Effector memory CD4-positive, alpha-beta T cell (primary cell): ENCODE measurements at places on chromosomes 1 and 21.

DNA sequence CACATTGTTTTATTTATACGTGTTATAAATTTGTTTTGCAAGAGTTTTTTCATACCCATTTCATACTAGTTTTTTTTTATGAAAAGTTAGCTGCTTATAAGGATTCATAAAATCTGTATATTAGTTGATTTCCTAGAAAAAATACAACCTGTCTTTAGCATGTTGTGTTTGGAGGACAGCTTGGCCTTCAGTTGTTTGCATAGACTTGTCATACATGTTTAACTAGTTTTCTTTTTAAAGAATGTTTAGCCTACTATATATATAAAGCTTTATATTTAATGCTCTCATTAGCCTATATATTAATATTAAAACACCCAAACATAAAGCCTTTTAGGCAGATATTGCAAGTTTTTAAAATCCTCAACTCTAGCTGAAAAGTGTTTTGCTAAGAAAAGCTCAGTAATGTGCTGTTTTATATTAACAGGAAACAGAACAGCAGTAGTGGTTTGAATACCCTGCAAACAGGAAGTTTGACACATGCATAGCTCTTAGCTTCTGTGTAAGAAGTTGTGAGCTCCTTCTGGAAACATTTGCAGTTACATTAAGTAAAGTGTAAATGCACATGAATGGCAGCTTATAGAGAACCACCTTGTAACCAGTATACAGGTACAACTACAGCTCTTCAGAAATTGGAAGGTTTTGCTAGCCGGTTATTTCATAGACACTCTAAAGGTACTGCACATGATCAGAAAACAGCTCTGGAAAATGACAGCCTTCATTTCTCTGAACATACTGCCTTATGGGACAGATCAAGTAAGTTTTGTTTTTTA is at the start of gene PRKACB:
PRKACB (plus strand) TSS at position 476 of the 770 bp plus-strand sequence; CDS start at position 567, 91 bp downstream.
- no peak for DNase-seq

DNA sequence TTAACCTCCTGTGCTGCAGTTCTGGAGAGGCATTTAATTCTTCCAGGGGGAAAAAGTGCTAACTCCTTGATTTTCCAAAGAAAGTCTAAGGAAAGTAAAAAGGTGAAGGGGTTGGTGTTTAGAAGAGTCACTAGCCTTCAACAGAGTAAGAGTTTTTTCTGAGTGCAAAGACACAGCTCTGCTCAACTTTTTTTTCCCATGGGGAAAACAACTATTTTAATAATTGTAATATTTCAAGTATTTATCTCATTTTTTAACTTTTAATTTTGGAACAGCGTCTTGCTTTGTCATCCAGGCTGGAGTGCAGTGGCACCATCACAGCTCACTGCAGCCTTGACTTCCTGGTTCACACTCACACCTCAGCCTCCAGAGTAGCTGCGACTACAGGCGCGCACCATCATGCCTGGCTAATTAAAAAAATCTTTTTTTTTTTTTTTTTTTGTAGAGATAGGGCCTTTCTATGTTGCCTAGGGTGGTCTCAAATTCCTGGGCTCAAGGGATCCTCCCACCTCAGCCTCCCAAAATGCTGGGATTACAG is 202.6 kb downstream of the APP start:
- DNase-seq = no peak

DNA sequence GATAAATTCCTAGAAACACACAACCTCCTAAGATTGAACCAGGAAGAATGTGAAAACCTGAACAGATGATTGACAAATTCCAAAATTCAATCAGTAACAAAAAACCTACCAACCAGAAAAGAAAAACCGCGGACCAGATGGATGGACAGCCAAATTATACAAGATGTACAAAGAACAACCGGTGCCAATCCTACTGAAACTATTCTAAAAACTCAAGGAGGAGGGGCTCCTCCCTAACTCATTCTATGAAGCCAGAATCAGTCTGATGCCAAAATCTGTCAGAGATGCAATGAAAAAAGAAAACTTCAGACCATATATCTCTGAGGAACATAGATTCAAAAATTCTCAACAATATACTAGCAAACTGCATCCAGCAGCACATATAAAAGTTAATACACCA is 262.4 kb upstream of the DAB1 start:
- DNase-seq = no peak

DNA sequence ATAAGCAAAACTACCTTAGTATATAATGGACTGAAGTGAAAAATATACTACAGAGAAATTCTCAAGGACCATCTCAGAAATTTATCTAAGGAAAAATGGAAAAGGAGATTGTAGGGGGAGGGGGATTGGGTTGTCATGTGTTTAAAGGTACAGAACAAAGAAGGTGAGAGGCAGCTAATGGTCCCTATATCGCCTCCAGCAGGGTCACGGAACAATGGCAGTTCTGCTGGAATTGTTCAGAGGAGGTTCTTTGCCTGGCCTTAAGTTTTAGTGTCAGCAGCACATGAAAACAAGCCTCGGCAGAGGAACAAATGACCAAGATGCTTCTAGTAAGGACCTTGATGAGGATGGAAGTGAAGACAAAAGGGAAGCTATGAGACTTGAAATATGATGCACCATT is 42.0 kb upstream of the RGS2 start:
- no peak for DNase-seq

DNA sequence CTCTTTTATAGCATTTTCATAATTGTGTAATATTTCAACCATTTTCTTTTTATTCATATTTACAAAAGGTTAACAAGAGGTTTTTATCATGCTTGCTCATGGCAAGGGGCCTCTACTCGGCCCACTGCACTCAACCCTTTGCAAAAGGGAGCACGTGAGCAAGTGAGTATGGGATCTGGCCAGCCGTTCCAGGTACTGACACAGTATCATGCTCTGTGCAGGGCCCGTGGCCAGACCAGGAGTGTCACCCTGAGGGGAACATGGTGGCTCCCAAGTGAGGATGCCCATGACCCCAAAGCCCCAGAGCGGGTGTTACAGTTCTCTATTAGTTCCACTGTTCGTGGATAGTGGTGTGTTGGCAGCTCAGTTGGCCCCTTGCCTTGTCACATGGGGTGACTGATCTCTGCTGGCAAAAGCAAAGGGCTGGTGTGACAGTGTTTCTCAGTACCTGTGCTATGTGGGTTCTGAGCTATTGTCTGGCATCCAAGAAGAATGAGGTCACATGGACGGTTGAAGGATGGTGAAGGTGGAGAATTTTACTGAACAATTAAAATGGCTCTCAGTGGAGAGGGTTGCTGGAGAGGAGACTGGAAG is 777.2 kb upstream of the ADAMTS5 start:
- DNase-seq = no peak

DNA sequence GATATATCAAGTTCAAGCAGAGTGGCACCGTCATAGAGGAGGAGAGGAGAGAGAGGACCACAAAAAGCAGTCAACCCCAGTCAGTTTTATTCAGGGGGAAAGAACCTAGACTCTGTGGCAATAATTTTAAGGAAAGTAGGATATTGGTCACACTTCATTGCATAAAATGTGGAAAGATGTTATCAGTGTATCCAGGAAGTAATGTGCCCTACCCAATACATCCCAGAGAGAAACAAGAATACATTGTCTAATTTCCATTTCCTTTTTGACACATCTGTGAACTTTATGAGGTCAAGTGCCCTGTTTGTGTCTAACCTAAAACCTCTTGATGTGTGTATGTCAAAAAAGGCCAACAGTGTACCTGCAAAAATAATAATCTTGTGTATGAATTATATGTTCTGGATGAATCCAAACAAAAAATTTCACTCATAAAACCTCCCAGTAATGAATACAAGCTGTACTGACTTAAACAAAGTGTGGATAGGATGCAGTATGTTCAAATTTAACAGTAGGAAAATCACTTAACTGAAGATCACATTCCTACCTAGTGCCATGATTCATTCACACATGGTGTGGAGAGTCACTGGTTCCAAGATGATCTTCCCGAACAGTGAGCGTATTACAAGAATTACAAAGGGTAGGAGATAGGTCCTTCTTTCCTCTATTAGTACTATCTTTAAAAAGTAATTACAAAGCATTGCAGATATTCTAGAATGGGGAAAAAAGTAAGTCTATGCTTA is 712.1 kb upstream of the CXADR start:
- no peak for DNase-seq

DNA sequence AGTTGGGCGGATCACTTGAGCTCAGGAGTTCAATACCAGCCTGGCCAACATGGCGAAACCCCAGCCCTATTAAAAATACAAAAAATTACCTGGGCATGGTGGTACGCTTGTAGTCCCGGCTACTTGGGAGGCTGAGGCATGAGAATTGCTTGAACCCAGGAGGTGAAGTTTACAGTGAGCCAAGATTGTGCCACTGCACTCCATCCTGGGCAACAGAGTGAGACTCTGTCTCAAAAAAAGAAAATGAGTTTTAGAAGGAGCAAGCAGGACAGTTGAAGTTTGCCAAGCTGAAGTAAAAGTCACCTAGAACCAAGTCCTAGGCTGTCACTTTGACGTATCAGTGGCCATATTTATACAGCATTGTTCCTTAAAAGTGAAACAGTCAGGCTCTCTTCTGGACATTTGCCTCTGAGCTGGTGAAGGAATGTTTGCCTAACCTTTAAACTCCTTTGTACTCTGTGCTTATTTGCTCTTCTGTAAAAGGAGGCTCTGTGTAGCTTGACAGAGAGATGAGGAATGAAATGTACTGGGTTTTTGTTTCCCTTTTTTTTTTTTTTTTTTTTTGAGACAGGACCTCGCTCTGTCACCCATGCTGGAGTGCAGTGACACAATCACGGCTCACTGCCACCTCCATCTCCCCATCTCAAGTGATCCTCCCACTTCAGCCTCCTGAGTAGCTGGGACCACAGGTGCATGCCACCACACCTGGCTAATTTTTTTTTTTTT is 2.8 kb downstream of the RAB4A start:
- no peak for DNase-seq

DNA sequence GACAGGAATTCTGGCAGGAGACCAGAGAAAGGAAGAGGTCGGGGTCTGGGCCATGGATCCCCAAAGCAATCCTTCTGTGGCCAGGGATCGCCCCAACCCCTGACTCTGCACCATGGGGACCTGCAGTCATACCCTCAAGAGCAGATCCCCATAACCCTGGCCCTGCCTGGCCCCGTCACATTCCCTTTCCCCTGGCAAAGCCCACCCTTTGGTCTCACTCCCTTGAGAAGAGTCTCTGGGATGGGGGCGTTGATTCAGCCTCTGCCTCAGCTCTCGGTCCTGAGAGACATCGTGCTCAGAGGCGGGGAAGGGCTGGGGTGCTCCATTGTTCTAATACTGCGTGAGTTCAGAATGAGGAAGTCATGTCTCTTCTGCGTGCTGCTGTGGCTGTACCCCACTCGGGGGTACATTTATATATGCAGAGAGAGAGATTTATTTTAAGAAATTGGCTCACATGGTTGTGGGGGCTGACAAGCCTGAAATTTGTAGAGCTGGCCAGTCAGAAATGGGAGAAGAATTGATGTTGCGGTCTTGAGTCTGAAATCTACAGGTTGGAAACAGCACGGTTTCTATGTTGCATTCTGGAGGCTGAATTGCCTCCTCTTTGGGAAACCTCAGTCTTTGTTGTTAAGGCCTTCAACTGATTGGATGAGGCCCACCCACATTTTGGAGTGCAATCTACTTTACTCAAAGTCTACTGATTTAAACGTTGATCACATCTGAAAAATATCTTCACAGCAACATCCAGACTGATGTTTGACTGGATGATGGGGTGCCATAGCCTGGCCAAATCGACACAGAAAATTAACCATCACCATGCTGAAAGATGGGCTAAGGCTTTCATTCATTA is 4.2 kb upstream of the PADI2 start:
- DNase-seq = no peak

- DNase-seq = no peak
These were observed 34.6 kb upstream of the TLR5 start for GRCh38 chr1:223177681-223178080.

- no peak for DNase-seq
These were observed 139.0 kb upstream of the TMEM51 start for GRCh38 chr1:15014516-15014915.

DNA sequence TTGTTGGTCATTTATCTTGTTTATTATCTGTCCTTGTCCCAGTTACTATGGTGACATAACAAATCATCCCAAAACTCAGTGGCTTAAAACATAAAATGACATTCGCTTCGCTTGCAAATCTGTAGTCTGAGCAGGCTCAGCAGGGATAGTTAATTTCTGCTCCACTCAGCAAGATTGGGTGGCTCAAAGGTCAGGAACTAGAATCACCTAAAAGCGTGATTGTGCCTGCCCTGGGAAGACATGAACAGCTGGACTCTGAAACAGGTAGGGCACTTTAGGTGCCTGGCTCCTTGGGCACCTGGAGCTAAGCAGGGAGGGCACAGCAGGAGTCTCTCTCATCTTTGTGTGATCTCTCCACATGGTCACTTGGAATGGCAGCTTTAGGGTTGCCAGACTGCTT is 14.7 kb upstream of the TRAF3IP3 start:
- no peak for DNase-seq

DNA sequence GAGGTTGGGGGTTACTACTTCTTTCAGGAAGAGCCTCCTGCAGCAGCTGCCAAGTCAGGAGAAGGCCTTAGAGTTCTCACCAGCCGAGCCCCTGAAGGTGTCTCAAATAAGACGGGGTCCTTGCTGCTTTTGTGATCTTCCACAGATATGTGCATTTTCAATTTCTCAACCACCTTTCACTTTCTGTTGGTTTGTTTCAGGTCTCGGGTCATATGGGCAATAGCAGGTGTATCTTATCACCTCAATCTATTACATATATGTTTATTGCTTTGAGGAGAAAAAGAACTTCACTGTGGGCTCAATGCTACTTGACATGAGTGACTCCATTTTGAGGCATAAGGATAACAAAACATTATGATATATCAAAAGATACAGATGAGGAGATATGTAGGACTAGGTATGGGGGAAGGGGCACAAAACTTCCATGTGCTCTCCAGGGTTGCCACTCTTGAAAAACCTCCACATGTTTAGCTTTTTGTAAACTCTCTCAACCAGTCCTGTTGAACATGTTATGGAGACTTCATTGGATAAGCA is 1171.4 kb upstream of the ADGRL2 start:
- no peak for DNase-seq

- no peak for DNase-seq
These were observed 31.8 kb downstream of the C1orf87 start for GRCh38 chr1:60041783-60042182.
